ENCODE measurements at places on chromosomes 16 and 17.

DNA sequence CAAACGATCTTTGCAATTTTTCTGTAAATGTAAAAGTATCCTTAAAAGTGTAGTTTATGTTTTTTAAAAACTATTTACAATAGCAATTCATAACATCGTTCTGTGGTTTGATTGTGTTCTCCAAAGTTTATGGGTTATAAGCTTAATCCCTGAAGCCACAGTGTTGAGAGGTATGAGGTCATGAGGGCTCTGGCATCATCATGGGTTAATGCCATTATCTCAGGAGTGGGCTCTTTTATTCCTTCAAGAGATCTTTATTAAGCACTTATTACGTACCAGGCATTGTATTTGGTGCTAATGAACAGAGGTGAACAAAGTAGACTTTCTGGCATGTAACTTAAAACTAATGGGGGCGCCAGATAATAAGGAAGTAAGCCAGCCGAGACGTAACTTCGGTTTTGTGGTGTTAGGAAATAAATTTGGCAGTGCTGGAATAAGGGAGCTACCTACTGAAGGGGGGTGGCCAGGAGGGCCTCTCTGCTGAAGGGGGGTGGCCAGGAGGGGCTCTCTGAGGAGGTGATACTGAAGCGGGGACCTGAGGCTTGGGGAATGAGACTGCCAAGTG, 158.1 kb downstream of the VPS53 start:
- DNase-seq: no peak

DNA sequence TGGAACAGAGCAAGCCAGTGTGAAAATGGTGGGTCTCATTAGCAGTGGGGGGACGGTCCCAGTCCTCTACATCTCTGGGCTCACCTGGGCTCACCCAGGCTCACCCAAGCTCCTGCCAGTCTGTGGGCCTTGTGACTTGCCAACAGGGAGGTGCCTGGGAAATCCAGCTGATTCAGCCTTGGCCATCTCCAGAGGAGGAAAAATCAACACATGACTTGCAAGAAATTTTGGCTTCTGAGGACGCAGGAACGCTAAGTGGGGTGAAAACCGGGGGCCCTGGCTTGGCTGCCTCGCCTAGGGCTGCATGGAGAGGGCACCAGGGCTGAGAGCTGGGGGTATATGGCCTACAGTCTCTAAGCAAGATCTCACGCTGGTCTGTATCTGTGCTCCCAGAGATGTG, 47.7 kb downstream of the VAC14 start:
- DNase-seq: no peak

- DNase-seq: no peak
Observed at GRCh38 chr16:86431540-86431939, 78.8 kb upstream of the FOXF1 start.

- no peak for DNase-seq
Observed at GRCh38 chr17:52124561-52124960, 34.0 kb downstream of the CA10 start.

DNA sequence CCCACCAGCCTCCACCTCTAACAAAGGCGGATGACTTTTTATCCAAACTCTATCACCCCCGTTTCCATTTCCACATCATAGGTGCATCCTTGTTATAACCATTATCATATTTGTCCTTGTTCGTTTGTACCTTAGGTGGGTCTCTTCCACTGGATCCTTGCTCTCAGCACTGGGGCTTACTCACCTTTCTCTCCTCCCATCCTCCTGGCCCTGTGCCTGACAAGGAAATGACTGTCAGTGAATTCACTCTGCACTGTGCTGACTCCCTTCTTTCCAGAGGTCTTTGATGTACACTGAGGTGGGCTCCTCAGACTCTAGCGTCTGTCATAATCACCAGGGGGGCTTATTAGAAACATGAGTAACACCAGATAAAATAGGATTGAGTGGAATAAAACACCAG, 3.1 kb downstream of the GSG1L2 start:
- no peak for DNase-seq

Data from H9 (cell line).